Islet precursor cell (in vitro differentiated cells): ENCODE measurements at places on chromosomes 16 and 17.

DNA sequence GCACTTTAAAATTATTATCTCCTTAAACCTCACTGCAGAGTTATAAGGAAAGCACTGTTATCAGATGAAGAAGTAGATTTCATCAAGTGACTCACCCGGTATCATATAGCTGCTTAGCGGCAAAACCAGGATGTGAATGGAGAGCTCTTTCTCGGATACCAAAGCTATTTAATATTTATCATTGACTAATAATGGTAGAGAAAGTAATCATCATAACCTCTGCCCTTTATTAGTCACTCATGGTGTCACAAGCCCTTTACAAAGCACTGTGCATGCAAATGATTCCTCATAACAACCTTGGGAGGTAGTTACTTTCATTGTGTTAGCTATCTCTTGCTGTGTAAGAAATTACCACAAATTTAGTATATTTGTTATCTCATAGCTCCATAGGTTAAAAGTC, 592.9 kb downstream of the MAF start:
- no peak for DNase-seq

DNA sequence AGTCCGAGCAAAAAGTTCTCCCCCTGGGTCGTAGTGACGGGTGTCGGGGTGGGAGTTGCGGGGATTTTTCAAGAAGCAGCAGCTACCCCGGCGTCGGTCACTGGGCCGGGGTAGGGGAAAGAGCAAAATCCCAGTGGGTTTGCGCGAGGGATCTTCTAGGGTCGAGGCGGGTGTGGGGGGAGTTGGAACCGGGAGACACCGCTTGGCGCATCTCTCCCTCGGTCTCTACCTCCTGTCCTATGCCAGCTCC, 2.3 kb upstream of the UBTF start:
- no peak for DNase-seq

DNA sequence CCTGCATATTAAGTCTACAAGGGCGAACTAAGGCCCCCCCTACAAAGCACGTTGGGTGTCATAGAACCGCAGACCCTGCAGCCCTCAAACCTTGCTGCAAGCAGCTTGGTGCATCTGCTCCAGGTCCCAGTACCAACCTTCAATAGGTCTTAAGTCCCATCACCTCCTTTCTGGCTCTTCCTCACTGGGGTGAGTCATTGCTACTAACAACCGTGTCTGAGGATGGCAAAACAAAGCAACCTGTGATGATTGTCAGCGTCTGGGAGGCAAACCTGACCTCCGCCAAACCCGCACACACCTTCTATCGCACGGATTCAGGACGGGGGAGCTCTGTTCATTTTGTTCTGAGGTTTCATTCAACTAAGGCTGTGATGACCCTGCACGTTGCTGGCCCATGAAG, 138.9 kb downstream of the SLC39A11 start:
- peak; percentile 82 for DNase-seq

DNA sequence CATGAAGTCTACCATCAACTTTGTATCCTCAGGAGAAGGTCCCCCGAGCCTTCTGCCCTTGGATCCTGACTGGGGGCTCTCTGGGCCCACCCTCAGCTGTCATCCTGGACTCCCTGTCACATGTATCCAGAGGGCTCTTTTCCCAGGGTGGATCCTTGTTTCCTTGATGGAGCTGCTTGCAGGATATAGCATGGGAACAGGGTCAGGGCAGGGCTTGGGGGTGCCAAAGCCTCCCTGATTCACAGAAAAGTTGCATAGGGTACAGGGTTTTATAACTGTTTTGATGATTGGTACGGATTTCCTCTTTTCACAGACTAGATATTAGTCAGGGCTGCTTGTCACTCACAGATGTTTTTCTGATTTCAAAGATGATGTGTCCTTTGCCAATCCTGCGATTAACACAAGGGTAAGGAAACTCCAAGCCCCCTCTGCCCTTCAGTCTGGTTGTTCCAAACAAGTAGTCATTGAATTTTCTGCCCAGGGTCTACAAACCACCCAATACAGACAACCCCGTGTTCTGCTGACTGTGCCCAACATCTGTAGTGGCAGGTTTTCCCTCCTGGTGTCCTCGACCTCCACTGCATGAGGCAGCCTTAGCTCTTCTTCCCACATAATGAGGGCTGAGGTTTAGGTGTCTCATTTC, 20.6 kb upstream of the SLC35G3 start:
- no peak for DNase-seq

DNA sequence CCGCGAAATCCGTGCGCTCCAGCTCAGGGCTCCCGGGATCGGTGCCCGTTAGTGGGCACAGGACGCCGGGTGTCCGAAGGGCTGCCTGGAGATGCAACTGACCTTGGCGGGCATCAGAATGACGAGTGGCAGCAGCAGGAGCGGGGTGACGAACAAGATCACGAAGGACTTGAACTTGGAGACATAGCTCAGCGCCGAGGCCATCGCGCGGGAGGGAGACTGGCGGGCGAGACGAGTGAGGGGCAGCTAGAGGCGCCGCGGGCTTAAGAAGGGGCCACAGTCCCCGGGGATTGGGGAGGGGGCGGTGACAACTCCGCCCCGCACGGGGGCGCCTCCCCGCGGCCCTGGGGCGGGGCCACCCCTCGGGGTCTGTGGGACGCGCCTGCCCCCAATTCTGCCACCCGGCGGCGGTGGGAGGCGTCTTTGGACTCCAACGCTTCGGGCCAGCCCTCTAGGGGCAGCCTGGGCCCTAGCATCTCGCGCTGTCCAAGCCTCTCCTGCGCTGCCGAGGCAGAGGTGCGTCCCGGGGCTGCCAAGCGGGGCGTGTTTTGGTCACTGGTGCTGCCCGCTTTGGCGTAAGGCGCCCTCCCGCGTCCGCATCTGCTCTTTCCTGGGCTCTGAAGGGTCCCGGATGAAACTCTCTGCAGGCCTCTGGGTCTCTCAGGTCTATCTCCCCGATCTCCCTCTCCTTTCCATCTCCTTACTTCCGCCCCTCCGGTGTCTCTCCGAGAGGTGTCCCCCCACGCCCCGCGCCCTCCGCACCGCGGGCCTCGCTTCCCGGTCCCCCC, at the start of gene SLC13A5:
Gene SLC13A5 (minus strand): TSS at position 240 of the 788 bp plus-strand sequence. CDS start 36 bp downstream, at position 204.
- peak; percentile 95 for DNase-seq

DNA sequence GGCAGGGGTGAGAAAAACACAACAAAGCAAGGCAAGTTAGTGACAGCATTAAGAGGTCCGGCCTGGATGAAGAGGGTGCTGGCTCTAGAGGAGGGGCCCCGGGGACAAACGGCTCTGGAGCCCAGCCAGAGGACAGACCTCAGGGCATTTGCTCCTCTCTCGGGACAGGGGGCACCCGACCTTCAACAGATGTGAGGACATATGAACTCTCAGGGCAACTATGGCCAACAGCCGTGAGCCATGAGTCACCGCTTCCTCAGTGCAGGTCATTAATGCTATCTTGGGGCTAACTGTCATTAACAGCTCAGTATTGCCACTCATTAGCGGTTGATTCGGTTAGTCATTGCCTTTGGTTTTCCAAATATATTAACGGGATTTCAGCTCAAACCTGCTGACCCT, 9.7 kb upstream of the ARL5C start:
- no peak for DNase-seq

- DNase-seq = no peak
Measured at GRCh38 chr16:22847100-22847499, 33.1 kb downstream of the HS3ST2 start.

- no peak for DNase-seq
Measured at GRCh38 chr16:69833357-69834282, 71.5 kb downstream of the WWP2 start.

GRCh38 chr16:56331915-56332314, 93.4 kb downstream of the AMFR start:
- DNase-seq = no peak

GRCh38 chr17:4499431-4500190, 930 bp downstream of the SPNS2 start:
- DNase-seq = no peak

GRCh38 chr16:57277586-57277985, 6.9 kb downstream of the PLLP start:
- DNase-seq = peak; percentile 73

- DNase-seq = no peak
Measured at GRCh38 chr16:48833461-48833860, 223.5 kb upstream of the N4BP1 start.

- DNase-seq = no peak
Measured at GRCh38 chr17:72922219-72922618, 170.3 kb downstream of the SLC39A11 start.

DNA sequence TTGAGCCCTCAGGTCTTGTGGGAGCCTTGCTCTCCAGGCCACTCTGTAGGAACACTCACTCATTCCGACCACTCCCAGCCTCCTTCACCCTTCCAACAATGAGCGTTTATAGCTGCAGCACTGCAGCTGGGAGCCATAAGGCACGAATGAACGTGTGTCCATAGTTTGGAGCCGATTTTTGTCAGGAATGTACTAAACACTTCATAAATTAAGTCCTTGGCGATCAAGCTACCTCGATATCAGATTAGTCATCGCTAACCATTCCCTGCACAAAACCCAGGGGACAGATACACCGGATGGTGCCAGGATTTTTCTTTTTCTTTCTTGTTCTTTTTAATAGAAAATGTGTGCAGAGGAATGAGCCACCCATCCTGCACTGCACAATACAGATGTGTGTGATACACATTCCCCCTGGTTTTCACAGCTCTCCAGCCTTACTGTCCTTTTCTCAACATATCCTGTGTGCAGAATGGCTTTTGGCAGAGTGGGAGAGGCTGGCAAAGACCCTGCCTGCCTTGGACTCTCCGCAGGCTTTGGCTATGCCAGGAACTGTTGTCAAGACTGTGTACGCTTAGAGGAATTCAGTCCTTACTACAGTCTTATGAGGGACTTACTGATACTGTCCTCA, 68.4 kb upstream of the ELAC2 start:
- peak; percentile 43 for DNase-seq

- peak; percentile 53 for DNase-seq
Measured at GRCh38 chr16:11801481-11802021, 4.5 kb upstream of the ZC3H7A start.

DNA sequence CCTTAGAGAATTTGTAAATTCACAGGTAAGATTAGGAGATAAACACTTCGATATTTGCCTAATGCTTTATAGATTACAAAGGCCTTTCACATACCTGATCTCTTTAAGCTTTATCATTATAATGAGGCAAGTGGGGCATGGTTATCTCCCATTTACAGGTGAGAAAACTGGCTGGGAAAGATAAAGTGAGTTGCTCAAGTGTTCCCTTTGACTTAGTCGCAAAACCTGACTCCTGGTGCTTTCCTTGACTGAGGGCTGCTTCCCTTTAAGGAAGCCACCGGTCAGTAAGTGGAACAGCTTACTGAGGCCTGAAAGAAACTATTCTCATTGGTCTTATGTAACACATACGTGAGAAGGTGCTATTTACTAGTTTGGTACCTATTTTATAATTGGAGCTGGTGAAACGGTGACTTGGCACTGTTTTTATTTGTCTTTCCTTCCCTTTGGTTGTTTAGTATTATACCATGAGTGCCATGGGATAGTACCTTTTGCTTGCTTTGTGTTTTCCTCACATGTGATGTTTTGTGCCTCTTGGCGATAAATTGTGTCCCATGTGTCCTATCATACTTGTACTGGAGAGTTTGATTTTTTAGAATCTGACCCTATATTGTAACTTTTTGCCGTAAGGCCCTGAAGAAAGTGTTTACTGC, 57.2 kb downstream of the NUP88 start:
- no peak for DNase-seq

GRCh38 chr17:76138234-76138895, 2.7 kb downstream of the FOXJ1 start:
- peak; percentile 88 for DNase-seq

GRCh38 chr16:28098959-28099945, 35.7 kb upstream of the GSG1L start:
- DNase-seq = peak; percentile 39

DNA sequence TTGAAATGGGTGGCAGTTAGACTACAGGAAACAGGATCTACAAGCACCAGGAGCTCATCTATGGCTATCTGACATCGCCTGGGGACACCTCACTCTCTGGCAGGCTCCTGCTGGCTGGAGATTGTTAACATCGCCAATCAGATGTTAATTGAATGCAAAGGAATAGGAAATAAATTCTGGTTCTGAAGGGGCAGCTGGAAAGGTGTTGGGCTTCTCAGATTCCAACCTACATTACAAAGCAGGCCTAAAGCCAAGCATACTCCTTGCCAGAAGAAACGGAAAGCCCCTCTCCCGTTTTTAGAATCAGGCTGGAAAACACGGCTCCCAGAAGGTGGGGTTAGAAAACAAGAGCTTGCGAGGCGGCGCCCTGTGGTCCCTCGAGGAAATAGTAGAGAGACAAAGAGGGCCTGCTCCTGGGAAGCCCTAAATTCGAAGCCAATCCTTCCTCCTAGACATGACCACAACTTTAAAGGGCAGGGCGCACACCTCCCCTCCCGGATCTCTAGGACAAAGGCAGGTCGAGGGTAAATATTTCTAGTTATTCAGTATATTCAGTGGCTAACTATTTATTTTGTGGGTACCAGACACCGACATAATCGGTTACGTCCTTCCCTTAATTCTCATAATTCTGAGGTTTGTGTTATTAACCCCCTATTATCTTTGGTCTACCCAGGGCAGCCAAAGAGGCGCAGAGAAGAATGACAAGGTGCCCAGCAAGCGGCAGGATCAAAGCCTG, 763 bp upstream of the TOM1L1 start:
- peak; percentile 79 for DNase-seq

DNA sequence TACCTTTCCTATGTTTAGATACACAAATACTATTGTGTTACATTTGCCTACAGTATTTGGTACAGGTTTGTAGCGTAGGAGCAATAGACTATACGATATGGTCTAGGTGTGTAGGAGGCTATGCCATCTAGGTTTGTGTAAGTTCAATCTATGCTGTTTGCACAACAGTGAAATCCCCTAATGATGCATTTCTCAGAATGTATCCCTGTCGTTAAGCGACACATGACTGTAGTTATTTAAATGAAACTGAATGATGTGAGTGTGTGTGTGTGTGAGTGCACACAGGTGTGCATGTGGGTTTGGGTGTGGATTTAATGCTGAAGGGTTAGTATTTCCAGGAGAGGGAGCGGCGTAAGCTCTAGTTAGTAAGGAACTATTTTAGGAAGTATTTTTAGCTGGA, 34.6 kb upstream of the SMIM36 start:
- no peak for DNase-seq

DNA sequence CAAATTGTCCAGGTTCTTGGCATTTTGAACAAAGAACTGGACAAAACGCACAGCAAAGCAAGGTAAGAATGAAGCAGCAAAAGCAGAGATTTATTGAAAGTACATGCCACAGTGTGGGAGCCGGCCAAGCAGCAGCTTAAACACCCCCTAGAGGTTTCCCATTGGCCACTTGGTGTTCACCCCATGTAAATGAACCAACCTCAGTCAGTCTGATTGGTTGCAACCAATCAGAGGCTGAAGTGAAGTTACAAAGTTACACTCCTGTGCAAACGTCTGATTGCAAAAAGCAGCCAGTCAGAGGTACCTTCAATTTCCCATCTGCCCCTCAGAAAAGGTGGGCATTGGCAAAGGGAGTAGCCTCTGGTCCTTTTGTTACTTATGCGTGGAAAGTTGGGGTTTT, 8.8 kb upstream of the ZNF263 start:
- DNase-seq = no peak
